ENCODE measurements at places on chromosomes 3 and 15.
A peak's percentile ranks its signal among the peaks of the same experiment; 100 is the strongest.

DNA sequence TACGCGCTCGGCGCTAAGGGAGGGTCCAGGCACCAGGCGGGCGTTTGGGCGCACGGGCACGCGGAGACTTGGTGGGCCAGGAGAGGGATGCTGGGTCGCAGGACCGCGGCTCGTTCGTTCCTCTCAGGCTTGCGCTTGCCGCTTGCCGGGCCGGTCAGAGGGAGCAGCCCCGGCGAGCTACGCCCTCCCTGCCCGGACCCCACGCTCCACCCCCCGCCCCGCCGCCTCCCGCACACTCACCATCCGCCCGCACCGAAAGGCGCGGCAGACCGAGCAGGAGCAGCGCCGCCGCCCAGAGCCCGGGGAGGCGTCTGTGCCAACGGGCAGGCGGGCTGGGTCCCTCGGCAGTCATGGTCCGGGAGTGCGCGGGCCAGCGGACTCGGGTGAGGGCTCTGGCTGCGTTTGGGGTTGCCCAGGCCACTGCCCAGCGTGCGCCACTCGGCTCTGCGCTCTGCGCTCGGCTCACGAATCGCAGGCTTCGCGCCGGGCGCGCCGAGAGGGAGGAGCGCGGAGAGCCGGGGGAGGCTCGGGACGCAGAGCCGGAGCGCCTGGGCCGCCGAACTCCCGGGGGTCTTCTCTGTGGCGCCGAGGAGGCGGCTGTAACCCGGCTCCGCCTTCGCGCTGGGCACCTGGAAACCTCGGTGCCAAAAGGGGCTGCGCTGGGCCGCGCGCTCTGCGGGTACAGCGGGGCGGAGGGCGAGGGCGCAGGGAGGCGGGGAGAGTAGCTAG, at the start of gene SUSD5:
TSS of gene SUSD5 (minus strand) at position 365 of the 729 bp plus-strand sequence. CDS start at position 352, 13 bp downstream.
- H3K27ac ChIP-seq: no peak within 1 kb of the TSS
- DNase-seq: no peak
- no peaks in the 10 kb centered on the region for H3K36me3 ChIP-seq
- peaks cover 4% of the 10 kb centered on the region for H3K4me1 ChIP-seq

DNA sequence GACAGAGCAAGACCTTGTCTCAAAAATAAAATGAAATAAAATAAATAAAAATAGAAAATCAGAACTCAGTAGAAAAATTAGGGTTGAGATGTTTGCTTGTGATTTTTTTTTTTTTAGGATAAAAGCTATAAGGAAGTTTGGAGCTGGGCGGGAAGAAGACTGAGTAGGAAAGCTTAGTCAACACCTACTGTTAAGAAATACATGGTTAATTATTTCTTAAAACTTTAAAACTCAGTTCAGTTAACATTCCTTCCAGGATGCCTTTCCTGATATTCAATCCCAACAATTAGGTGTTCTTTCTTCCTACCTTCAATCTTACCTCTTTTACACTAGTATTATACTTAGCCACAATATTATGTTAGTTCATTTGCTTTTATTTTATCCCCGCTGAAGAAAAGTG, 246.2 kb downstream of the LSAMP start:
- no peak overlapping the region for H3K4me3 ChIP-seq
- no peaks in the 10 kb centered on the region for H3K27me3 ChIP-seq
- no peaks in the 10 kb centered on the region for H3K36me3 ChIP-seq
- no peaks in the 10 kb centered on the region for H3K4me1 ChIP-seq
- DNase-seq: no peak

GRCh38 chr3:132084982-132085381, 50.2 kb upstream of the CPNE4 start:
- H3K36me3 ChIP-seq: no peaks in the 10 kb centered on the region
- H3K4me1 ChIP-seq: no peaks in the 10 kb centered on the region
- no peaks in the 10 kb centered on the region for H3K27me3 ChIP-seq
- no peak overlapping the region for H3K27ac ChIP-seq
- no peak for DNase-seq

DNA sequence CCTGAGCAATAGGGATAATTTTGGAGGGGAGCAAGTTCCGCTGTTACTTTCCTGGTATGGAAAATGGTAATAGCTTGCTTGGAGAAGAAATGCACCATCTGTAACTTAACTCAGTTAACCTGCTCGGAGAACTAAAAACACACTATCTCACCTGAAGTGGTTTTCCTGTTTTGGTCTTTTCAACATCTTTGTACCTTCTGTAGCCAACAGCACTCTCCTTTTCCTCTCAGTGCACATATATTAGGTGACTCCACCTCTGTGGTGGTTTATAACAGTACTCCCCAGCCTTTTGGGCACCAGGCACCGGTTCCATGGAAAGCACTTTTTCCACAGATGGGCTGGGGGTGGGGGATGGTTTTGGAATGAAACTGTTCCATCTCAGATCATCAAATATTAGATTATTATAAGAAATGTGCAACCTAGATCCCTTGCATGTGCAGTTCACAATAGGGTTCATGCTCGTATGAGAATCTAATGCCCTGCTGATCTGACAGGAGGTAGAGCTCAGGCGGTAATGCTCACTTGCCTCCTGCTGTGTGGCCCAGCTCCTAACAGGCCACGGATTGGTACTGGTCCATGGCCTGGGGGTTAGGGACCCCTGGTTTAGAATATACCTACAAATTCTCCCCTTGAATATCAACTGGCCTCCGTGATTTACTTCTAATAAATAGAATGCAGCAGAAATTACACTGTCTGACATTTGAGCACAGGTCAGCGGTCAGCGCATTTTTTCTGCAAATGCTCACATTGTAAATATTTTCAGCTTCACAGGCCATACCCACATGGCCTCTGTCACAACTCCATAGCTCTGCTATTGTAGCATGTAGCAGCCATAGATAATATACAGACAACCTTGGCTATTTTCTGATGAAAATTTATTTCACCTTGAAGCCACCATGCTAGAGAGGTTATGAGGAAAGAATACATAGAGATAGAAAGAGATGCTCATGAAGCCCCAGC, 83.8 kb upstream of the SUCLG2 start:
- no peak overlapping the region for H3K4me3 ChIP-seq
- no peaks in the 10 kb centered on the region for H3K27me3 ChIP-seq
- no peak for DNase-seq
- no peak overlapping the region for H3K27ac ChIP-seq
- H3K36me3 ChIP-seq: no peaks in the 10 kb centered on the region
- no peaks in the 10 kb centered on the region for H3K4me1 ChIP-seq

- H3K27me3 ChIP-seq: no peaks in the 10 kb centered on the region
- no peak overlapping the region for H3K4me3 ChIP-seq
- DNase-seq: no peak
- peak overlapping the region; percentile 45 for H3K27ac ChIP-seq
- H3K4me1 ChIP-seq: no peaks in the 10 kb centered on the region
- H3K36me3 ChIP-seq: no peaks in the 10 kb centered on the region
These were observed 41.7 kb downstream of the SLCO2A1 start for GRCh38 chr3:133987948-133988484.

DNA sequence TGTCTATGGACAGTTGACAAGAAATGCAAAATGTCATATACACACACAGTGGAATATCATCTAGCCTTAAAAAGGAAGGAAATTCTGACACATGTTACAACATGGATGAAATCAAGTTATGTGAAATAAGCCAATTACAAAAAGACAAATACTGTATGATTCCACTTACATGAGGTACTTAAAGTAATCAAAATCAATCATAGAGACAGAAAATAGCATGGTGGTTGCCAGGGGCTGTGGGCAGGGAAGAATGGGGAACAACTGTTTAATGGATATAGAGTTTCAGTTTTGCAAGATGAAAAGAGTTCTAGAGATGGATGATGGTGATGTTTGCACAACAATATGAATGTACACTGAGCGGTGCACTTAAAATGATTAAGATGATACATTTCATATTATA, 613.8 kb upstream of the ZNF385D start:
- no peaks in the 10 kb centered on the region for H3K4me1 ChIP-seq
- no peaks in the 10 kb centered on the region for H3K27me3 ChIP-seq
- H3K4me3 ChIP-seq: no peak overlapping the region
- H3K36me3 ChIP-seq: no peaks in the 10 kb centered on the region

GRCh38 chr3:54706738-54707137, 221.1 kb downstream of the LRTM1 start:
- no peaks in the 10 kb centered on the region for H3K27me3 ChIP-seq
- H3K36me3 ChIP-seq: no peaks in the 10 kb centered on the region
- DNase-seq: no peak
- H3K27ac ChIP-seq: no peak overlapping the region

GRCh38 chr3:191414286-191414685, 46.7 kb upstream of the PYDC2 start:
- H3K27me3 ChIP-seq: no peaks in the 10 kb centered on the region
- no peaks in the 10 kb centered on the region for H3K36me3 ChIP-seq
- no peak for DNase-seq
- no peaks in the 10 kb centered on the region for H3K4me1 ChIP-seq

DNA sequence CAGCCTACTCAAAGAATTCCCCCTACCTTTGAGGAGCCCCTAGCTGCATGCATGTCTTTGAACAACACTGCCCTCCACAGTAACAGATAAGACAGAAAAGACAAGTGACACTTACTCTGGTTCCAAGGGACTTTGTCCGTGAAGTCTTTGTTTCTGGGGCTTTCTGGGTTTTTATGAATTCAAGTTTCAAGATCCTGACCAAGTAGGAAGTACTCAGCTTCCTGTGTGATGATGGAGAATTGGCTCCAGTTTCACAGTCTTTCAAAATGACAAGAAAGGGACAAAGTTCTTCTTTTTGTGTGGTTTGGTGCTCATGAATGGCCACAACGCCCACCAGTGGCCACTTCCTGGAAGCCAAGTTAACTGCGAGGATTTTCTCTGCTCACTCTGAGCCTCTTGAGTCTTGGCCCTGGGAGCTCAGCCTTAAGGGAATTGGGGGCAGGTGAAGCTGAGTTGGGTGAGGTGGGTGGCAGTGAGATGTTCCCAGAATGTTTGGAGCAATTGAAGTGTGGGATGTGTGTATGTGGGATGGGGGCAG, at the start of gene CCR1:
TSS of gene CCR1 (minus strand) at position 147 of the 538 bp plus-strand sequence. CDS start 4,000 bp downstream, outside the sequence.
- no peak within 1 kb of the TSS for H3K27ac ChIP-seq
- H3K4me3 ChIP-seq: no peak within 1 kb of the TSS
- no peaks in the 10 kb centered on the region for H3K36me3 ChIP-seq
- no peak for DNase-seq
- H3K27me3 ChIP-seq: no peaks in the 10 kb centered on the region

DNA sequence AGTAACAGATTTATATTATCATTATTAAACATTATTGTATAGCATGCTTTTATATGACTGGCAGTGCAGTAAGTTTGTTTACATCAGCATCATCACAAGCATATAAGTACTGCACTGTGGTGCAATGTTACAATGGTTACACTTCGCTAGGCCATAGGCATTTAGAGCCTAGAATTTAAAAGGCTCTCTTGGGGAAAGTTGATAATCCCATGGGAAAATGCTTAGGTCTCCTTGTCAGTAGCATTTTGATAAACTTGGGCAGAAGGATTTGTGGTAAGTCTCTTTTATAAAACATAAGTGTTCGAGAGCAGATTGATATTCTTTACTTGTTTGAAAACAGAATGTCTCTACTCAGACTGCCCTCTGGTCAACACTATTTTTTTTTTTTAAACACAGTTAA, 7.5 kb downstream of the DTWD1 start:
- no peaks in the 10 kb centered on the region for H3K27me3 ChIP-seq
- H3K36me3 ChIP-seq: no peaks in the 10 kb centered on the region
- no peaks in the 10 kb centered on the region for H3K4me1 ChIP-seq
- no peak for DNase-seq
- no peak overlapping the region for H3K27ac ChIP-seq
- no peak overlapping the region for H3K4me3 ChIP-seq

- no peak for DNase-seq
- no peaks in the 10 kb centered on the region for H3K4me1 ChIP-seq
- no peaks in the 10 kb centered on the region for H3K27me3 ChIP-seq
- no peak overlapping the region for H3K4me3 ChIP-seq
These were observed 172.5 kb downstream of the NSMCE3 start for GRCh38 chr15:29097168-29097567.

- no peaks in the 10 kb centered on the region for H3K27me3 ChIP-seq
- no peak overlapping the region for H3K27ac ChIP-seq
These were observed 29.6 kb upstream of the SELENOK start for GRCh38 chr3:53921296-53921695.

GRCh38 chr3:97958796-97959195, 13.4 kb downstream of the RIOX2 start:
- no peaks in the 10 kb centered on the region for H3K27me3 ChIP-seq
- no peak for DNase-seq
- no peak overlapping the region for H3K27ac ChIP-seq
- H3K36me3 ChIP-seq: no peaks in the 10 kb centered on the region
- H3K4me3 ChIP-seq: no peak overlapping the region

DNA sequence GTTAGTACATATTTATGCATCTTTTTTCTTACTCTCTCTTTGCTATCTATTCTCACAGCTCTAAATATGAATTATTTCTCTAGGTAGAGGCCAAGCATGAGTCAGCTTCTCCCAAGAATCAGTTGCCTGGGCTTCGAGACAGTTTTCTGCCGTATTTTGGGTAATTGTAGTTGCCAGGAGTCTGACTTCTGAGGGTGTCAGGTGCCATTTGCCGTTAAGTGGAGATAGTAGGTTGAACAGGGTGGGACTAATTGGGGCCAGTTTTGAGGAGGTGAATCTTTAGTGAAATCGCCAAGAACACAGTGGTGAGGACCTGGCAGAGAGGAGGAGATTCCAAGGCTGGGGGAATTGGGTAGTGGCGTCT, 7.8 kb upstream of the NRROS start:
- peak overlapping the region; percentile 59 for H3K4me3 ChIP-seq
- H3K36me3 ChIP-seq: no peaks in the 10 kb centered on the region
- no peak for DNase-seq
- no peaks in the 10 kb centered on the region for H3K4me1 ChIP-seq
- peak overlapping the region; percentile 78 for H3K27ac ChIP-seq

DNA sequence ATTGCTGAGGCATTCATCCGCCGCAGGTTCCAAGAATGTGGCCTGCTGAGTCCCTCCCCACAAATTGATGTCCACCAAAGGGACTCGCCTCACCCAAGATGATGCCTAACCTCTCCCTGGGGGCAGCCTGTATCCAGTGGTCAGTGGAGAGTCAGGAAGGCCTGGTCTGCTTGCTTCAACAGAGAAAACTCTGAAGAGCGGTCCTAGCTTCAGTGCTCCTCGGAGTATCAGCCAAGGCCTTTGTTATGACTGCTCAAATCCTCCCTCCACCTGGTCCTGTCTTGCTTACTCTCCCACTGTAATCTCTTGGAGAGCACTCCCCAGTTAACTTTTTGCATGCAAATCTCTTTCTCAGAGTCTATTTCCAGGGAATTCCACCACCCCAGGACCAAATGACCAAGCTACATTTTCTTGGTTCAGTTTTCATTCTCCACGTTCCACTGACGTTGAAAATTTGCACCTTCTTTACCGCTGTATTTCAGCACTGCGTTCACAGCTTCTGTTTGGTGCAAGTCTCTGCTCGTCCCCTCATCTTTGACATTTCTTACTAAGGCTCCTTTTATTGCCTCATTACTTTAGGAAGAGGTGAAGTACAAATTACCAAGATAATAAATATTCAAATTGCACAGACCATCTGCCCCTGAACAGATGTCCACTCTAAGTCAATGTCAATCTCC, 22.3 kb downstream of the CMTM7 start:
- no peaks in the 10 kb centered on the region for H3K36me3 ChIP-seq
- no peak overlapping the region for H3K4me3 ChIP-seq
- no peak overlapping the region for H3K27ac ChIP-seq
- H3K4me1 ChIP-seq: no peaks in the 10 kb centered on the region
- no peaks in the 10 kb centered on the region for H3K27me3 ChIP-seq
